ENCODE measurements at places on chromosomes 6 and 20.

DNA sequence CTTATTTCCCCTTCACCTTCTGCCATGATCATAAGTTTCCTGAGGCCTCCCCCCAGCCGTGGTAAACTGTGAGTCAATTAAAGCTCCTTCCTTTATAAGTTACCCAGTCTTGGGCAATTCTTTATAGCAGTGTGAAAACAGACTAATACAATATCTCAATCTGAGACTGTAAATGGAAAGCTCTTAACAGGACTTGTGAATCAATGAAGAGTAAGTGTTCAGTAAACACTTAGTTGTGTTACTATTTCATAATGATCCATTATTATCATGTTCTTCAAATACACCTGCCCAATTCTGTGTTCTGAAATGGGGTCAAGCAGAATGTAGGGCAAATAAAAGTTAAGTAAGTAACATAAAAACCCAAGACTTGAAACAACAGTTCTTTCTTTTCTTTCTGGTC is 266.2 kb downstream of the TENT5A start:
- no peak for DNase-seq

DNA sequence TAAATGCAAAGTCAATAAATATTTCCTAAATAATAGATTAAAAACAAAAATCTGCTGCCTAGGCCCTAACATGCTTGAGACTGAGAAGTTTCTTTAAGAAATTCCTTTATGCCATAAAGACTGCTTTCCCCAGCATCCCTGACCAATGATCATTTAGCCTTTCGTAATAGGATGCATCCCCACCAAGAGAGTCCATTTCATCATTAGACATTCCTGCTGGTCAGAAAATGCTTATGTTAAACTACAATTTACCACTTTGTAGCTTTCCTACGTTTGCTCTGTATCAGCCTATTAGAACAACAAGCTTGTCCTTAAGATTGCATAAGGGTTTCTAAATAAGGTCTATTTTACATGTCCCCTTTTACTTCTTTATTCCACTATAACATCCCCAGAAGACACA is 59.8 kb upstream of the HSF2 start:
- no peak for DNase-seq

DNA sequence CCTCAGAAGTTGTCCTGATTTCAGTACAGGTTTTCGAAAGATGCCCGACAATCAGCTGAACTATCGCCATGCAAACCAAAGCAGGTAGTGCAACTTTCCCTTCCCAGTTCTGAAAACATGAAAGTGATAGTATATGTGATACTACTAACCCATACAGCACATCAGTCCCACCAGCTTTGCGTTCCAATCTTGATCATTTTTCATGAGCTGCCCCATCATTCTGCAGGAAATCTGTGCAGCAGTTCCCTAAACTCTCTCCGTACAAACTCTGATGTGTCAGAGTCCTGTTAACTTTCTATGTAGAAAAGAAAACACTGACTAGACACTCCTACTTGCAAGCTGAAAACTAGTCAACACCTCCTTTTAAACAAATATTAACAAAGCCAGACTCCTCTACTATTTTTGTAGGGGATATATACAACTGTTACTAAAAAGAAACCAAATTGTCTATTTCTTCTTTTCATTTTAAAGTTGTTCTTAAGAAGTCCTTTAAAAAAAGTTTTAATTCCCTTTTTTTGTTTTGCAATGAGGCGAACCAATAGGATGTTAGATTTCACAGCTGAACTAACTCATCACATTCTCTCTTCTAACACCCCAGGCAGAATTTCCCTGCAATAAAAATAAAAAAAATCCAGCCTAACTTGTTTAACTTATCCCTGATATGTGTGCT is 99.6 kb upstream of the DST start:
- no peak for DNase-seq

GRCh38 chr6:118263921-118264486 is 284.1 kb upstream of the PLN start:
- DNase-seq = no peak

- DNase-seq = no peak
Observed at GRCh38 chr6:159480471-159480870, 212.6 kb downstream of the SOD2 start.

DNA sequence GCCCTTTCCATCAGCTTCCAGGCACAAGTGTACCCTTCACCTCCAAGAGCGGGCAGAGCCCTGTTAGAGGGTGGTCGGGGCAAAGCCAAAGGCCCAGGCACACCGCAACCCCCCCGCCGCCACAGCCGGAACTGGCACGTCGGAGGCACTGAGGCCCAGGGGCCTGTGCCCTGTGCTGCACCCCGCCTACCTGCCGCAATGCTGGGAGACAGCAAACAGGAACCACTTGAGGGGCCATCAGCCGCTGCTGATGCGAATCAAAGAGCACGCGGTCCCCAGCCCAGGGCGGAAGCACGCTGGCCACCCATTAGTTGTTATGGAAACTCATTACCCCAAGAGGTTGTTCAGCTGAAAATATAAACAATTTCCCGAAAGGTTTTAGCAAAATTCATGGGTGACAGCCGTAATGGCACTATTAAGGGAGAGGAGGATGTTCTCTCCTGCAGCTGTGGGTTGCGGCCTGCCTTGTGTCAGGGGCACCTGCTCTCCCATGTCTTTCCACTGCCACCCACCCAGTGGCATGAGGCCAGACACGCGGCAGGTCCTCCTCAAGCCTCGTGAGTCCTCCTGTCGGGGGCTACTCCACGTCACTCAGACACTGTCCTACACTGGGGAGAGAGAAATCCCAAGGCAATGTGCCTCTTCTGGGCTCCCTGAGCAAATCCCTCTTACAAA is 65.3 kb downstream of the EDN3 start:
- no peak for DNase-seq

DNA sequence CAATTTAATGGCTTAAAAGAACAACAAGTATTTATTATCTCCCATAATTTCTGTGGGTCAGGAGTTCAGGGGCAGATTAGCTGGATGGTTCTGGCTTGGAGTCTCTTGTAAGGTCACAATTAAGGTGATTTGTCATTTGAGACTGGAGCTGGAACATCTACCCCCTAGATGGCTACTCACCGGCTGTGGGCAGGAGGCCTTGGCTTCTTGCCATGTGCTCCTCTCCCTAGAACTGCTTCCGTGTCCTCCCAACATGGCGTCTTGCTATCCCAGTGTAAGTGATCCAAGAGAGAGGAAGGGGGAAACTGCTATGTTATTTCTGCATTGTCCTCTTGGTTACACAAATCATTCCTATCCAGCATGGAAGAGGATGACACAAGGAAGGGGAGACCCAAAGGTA is 210.2 kb upstream of the ECI2 start:
- DNase-seq = no peak

- peak; percentile 70 for DNase-seq
Observed at GRCh38 chr6:27161946-27162603, 85.4 kb upstream of the PRSS16 start.

- no peak for DNase-seq
Observed at GRCh38 chr20:55540486-55540885, 464.8 kb downstream of the CBLN4 start.
